GM12891 (cell line): ENCODE measurements at places on chromosomes 4 and X.

DNA sequence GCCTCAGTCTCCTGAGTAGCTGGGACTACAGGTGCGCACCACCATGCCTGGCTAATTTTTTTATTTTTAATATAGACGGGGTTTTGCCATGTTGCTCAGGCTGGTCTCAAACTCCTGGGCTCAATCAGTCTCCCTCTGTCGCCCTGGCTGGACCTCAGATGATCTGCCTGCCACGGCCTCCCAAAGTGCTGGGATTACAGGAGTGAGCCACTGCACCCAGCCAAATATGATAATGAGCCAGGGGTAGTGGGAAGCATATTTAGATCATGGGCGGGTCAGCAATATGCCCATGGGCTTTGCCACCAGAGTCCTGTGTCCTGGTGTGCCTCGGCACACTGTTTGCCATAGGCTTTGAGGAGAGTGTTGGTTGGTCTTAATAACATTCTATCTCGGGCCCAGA lies 71.8 kb downstream of the FAM193A start:
- no peak for DNase-seq

DNA sequence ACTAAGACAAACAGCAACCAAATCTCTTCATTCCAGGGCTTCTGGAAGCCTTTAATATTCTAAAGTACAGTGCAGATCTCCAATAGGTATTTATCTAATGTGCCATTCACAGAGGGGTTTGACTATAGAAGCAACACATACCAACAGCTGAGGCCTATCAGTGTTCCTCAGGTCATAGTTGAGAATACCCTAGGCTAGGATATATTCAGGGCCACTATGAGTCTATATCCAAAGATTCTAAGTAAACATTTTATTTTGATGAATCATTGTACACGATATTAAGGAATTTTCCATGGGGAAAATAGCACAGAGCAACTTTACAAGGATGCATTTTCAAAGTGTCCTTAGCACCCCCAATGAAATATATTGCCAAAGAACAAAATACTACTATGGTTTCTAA lies 9.7 kb downstream of the SMIM10 start:
- no peak for DNase-seq

DNA sequence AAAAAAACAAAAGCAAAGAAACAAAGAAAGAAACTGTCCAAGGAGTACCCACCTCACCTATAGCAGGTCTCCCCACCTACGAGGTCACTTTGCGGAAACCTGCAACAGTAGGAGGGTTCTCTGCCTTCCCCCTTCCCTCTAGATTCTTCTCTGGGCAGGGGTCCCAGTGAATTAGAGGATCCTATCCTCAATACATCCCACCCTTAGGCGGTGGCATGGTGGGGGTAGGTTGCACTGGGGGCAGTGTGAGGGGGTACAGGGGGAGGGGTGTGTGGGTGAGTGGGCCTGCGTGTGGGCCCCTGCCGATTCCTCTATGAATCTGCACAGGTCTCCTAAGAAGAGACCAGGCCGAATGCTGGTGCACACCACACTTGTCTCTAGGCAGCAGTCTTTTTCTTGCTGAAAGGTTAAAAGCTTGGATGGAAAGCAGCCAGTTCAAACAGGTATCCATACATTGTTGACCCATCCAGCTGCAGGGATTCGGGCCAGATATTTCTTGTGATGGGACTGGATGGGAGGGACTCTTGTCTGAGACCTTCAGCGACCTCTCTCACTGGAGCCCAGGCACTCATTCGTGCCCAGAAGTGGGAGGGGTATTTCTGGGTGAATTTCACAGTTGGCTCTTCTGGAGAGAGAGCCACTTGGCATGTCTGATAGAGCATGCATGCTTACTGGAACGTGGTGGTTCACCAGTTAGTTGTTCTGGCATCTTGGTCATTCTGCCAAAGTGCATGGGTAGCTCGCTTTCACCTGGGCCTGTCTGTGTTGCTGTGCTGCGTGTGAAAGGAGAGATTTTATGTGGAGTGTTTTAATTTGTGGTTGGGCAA lies 65.6 kb downstream of the NBDY start:
- no peak for DNase-seq

- no peak for DNase-seq
These were observed 43.8 kb downstream of the NELFA start for GRCh38 chr4:1964971-1965370.

GRCh38 chr4:167722487-167722808 lies 369.9 kb upstream of the ANXA10 start:
- no peak for DNase-seq
